ENCODE measurements at places on chromosomes 2 and 18.

DNA sequence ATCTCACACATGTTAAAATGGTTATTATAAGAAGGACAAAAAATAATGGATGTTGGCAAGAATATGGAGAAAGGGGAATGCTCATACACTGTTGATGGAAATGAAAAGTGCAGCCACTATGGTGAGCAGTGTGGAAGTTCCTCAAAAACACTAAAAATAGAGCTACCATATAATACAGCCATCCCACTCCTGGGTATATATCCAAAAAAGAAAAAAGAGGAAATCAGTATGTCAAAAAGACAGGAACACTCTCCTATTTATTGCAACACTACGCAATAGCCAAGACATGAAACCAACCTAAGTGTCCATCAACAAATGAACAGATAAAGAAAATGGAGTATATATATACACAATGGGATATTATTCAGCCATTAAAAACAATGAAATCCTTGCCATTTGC lies 642.6 kb downstream of the RNF144A start:
- no peak for DNase-seq

DNA sequence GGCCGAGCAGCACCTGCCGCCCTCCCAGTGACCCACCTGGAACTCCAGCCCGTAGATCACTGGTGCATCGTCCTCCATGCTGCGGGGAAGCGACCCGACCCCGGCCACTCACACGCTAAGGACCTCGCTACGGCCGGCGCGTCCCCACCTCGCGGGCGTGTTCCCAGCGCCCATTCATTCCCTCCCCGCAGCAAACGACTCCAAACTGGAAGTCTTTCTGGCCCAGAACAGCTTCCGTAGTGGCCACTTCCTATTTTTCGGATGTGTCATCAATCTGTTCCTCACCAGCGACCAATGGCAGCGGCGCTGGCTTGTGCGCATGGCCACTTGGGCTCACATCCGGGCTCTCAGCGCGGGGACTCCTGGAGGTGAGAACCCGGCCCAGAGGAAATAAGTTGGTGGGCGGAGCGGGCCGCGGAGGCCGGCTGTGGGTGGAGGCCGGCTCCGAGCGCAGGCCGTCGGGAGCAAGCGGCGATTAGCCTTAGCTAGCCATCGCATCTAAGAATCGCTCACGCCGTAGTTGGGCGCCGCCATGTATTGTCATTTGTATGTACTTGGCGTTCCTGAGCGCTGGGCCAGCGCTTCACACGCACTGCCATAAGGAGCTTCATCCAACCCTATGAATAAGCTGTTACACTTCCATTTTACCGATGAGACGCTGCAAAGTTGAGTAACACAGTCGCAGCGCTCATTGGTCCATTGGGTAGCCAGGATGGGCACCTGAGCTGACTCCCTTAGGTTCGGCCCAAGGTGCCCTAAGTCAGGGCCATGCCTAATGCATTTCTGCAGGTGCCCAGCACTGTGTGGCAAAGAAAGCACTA lies at the start of gene EIPR1:
Gene EIPR1, minus strand, starts transcription at position 207 of the 821 bp plus-strand sequence. Its CDS starts 129 bp downstream, at position 78.
- peak; percentile 93 for DNase-seq

- DNase-seq = no peak
These were observed 11.7 kb downstream of the PASK start for GRCh38 chr2:241137276-241138190.

DNA sequence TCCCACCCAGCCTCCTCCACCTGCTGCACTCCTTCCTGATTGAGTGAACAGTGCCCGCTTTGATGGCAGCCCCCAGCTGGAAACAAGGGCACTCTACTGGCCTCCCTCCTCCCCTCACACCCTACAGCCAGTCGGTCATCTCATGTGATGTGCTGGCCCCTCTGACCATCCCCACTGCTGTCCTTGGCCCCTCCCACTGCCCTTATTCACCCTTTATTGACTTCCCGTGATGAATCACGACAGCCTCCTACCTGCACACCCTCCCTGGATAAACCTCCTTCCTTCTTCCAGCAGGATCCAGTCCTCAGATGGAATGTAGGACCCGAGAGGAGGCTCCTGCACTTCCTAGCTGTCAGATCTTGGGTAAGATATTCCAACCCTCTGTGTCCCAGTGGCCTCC lies 186.5 kb upstream of the SH3BP4 start:
- DNase-seq = no peak

GRCh38 chr2:239188536-239188935 lies 212.3 kb downstream of the HDAC4 start:
- no peak for DNase-seq

GRCh38 chr2:24972315-24972961 lies 683 bp upstream of the DNAJC27 start:
- DNase-seq = peak; percentile 29

GRCh38 chr2:164922134-164922533 lies 33.2 kb downstream of the SLC38A11 start:
- no peak for DNase-seq

DNA sequence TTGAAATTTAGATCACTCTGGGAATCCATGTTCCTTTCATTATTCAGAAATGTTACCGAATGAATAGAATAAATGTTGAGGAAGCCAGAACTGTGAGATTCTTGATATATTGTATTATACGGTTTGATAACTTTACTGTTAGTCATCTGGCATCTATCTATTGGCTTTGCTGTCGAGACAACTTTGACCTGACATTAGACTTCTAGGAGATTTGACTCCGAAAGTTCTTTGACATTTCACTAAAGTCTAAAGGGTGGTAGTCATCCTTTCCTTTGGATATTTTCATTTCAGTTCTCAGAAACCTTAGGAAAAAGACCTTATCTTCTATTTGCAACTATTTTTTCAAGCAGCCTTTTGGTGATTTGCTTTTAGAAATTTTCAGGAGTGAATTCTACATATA lies 1.9 kb downstream of the BMPR2 start:
- DNase-seq = no peak

- no peak for DNase-seq
These were observed 277.2 kb upstream of the TMEFF2 start for GRCh38 chr2:192471982-192472381.

- no peak for DNase-seq
These were observed 163.4 kb upstream of the ZFP36L2 start for GRCh38 chr2:43389581-43390466.

DNA sequence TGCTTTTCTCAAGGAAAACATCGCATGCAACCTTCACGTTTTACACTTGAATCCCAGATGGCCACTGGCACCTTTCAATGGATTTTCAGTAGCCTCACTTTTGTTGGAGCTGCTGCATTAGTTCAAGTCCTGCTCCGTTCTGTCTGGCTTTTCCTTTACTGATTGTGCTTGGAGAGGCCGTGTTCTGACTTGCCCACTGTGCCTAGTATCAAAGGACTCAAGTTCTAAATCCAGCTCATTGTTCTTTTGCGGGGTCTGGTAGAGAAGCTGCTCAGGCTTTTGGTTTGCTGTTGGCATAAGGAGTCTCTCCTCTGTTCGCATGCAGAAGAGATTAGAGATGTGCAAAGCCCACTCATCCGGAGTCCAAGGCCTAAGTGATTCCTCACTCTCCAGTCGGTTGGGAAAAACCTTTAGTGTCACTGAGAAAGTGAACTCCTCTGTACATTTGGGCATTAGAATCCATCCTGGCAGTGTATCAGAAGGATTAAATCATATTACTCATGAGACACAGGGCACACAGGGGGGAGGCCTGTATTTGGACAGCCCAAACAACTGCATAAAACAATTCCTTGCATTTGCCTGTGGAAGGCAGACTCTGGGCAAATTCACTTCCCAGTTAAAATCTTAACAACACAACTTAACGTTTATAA lies 69.7 kb downstream of the NCK2 start:
- no peak for DNase-seq

- peak; percentile 45 for DNase-seq
These were observed 564 bp downstream of the GCC2 start for GRCh38 chr2:108449410-108450130.

DNA sequence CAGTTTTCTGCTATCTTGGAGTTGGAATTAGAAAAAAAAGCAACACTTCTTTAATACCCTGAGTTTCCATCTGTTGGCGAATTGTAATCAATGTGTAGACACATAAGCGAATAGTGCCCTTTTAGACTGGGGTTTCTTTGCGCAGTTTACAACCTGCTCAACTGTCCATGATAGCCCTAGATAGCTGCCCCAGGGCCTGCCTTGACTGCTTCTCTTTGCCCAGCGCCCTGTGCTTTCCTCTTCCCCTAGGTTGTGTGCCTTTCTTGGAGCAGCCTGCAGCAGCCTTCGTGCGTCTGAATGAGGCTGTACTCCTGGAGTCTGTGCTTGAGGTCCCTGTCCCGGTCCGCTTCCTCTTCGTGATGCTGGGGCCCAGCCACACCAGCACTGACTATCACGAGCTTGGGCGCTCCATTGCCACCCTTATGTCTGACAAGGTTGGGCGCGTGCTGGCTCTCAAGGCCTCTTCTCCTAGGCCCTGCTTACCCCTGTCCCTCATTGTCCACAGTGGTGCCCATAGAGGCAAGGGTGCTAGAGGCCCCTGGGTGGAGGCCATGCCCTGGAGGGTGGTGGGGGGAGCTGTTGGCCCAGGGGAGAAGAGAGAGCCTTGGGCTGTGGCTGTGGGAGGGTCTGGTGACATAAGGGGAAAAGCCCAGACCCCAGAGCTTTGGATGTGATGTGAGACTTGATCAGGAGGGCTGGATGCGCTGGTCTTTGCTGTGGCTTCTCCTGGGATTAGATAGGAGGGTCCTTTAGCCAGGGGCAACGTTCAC lies 6.9 kb downstream of the SLC4A3 start:
- no peak for DNase-seq

DNA sequence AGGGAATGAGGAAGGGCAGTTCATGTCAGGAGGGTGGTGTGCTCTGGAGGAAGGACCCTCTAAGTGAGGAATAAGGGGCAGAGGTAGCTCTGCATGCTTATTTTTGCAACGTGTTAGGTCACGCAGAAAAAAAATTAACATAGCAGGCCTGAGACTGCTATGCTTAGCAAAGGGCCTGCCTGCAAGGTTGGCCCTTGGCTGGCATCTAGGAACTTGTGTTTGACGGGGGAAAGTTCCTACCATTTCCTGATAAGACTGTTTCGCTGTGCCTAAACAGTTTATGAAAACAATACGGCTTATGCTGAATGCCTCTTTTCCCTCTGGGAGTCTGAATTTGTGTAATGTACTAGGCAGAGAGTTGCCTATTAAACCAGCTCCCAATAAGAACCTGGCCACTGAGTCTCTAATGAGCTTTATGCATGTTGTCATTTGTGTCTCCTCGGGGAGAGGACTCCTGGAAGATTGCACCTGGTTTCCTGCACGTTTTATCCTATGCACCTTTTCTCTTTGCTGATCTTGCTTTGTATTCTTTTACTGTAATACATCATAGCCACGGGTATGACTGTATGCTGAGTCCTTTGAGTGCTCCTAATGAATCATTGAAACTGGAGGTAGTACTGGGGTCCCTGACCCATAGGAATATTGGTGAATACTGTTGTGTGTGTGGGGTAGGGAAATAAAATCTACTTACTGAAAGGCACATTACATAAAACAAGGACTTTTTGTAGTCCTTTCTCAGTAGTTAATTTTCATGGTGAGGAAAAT lies 169.0 kb downstream of the PRPF40A start:
- no peak for DNase-seq

GRCh38 chr18:49142216-49142615 lies 191.5 kb upstream of the SMAD7 start:
- no peak for DNase-seq

GRCh38 chr2:198173242-198173641 lies 368.8 kb downstream of the PLCL1 start:
- no peak for DNase-seq

- no peak for DNase-seq
These were observed 55.4 kb downstream of the COL5A2 start for GRCh38 chr2:189124175-189124574.

GRCh38 chr2:134078354-134078753 lies 175.5 kb upstream of the MGAT5 start:
- DNase-seq = no peak

GRCh38 chr2:126979039-126980003 lies 80.6 kb downstream of the TEX51 start:
- DNase-seq = no peak

- DNase-seq = no peak
These were observed 1460.3 kb downstream of the SUCLG1 start for GRCh38 chr2:82998781-82999180.
